ENCODE measurements at places on chromosomes 2 and 18.

DNA sequence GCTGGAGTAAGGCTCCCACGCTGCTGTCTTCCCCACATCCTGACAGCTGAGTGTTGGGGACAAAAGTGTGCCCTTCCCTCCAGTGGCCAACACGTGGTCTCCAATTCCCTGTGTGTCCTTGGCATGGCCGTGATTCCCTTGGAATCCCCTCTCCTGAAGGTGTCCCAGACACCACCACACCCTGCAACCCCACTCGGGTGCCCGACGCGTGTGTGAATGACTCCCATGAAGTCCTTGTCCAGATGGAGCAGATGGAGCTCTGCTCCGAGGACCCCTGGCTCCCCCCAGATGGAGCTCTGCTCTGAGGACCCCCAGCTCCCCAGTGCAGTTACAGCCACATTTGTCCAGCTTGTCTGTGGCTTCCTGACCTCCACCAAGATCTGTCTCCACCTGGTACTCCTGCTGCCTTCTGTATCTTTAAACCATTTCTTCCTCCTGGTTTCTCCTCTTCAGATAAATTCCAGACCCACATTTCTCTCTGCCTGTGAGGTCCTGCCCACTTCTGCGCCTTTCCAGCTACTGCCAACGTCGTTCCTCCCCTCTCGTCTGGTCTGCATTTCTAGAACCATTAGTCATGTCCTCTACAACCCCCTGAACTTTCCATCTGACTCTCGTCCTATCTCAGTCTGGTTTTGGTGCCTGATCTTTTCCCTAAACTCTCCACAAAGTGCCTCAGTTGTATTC lies 86.8 kb upstream of the PXDN start:
- no peak for DNase-seq

DNA sequence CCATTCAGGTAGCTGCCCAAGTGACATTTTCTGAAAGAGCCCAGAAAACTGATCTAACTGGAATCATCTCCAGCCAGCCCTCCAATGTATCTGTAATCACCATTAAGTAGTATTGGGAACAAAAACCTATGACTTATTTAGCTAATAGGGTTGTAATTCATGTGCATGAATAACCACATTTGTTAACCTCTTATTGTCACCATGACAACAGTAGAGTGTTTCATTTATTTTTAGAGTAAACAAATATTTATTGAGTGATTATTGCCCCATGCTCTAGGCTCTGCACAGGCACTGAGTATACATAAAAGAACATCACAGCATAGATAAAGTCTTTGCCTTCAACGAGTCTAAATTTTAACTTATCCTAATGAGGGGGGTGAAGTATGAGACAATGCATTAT lies 265.4 kb upstream of the UBE2E3 start:
- no peak for DNase-seq

DNA sequence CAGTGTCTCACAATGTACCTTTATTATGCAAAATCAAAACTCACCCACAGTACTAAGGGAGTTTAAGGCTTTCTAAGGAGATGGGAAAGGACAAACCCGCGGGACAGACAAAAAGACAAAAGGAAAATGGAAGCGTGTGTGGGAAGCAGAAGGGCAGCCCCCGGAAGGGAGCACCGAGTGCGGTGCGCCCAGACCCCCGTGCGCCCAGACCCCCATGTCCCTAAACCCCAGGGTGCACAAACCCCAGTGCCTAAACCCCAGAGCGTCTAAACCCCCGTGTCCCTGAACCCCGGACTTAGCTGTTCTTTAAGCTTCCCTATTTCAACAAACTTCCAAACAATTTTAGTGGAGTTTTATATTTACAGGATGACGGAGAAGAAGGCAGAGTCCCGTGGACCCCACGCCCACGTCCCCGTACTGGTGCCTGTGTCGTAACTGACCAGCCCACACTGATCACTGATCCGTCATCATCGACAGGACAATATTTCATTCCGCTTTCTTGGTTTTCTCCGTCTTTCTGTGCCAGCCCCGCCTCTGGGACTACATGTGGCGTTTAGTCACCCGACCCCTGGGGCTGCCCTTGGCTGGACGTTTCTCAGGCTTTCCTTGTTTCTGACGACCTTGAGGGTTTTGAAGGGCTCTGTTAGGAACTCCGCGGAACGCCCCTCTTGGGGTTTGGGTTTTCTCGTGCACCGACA lies 76.9 kb downstream of the RTP5 start:
- no peak for DNase-seq

DNA sequence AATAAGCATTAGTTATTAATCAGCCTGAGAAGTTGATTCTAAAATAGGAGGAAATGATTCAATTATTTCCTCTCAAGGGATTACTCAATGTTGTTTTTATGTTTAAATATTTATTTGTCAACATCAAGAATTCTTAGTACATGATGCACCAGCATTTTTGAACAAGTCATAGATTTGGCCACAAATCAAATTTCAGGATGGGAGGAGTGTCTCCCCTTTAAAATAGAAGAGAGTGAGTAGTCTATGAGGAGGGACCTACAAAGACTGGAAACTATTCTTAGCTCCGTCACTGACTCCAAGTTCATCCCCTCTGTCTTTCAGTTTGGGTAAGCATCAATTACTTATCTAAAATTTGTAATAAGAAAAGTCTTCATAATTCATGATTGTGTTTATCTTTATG lies 18.6 kb upstream of the IL18R1 start:
- DNase-seq = no peak

GRCh38 chr18:34697233-34697632 lies 12.9 kb upstream of the DTNA start:
- DNase-seq = no peak

DNA sequence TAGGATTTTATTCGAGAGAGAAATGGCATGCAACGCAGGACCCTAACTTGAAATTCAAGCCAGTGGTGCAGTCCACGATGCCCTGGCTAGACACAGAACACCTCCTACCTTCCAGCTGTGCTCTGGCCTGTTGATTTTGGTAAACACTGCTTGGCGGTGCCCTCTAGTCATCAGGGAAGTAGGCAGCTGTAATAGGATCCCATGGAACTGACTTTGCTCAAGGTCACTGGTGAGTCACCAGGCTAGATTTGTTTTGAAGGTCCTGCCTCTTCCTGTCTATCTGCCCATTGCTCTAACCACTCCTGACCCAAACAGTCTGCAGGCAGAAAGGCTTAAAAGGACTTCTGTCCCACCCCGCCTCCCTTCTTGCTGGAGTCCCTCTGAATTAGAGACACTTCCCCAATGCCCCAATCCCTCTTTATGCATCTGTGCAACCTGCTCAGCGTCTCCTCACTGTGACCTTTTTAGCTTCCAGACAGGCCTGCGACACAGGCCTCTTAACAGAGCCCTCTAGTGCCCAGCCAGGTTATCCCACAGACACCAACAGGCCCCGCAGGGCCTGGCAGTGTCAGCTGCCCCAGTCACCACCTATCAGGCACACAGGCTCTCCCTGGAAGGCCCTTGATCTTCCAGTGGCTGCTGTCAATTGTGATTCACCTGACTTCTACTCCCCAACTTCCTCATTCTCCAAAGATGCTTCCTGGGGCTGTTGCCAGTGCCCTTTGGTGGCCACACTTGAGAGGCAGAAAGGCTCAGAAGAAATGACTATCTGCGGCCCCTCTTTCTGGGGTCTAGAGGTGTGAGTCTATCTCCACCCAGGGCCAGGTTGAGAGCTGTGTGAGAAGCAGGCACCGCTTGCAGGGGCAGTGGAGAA lies 5.2 kb downstream of the TMEM127 start:
- DNase-seq = no peak

DNA sequence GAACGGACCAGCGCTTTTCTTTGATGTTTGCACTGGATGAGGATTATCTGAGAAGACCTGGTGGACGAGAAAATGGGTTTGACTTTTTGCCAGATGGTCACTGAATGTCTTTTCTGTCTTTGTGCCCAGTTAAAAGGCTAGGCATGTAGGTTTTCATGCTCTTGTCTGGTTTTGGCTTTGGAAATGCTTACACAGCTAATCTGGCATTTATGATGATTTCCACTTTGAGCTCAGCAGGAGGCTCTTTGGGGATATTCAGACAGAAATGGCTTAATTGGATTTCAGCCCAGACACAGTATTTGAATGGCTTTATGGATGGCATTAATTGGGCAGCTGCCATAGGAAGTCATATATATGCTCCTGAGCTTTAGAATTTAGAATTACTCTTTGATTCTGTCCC lies 59.6 kb downstream of the NCK2 start:
- no peak for DNase-seq

DNA sequence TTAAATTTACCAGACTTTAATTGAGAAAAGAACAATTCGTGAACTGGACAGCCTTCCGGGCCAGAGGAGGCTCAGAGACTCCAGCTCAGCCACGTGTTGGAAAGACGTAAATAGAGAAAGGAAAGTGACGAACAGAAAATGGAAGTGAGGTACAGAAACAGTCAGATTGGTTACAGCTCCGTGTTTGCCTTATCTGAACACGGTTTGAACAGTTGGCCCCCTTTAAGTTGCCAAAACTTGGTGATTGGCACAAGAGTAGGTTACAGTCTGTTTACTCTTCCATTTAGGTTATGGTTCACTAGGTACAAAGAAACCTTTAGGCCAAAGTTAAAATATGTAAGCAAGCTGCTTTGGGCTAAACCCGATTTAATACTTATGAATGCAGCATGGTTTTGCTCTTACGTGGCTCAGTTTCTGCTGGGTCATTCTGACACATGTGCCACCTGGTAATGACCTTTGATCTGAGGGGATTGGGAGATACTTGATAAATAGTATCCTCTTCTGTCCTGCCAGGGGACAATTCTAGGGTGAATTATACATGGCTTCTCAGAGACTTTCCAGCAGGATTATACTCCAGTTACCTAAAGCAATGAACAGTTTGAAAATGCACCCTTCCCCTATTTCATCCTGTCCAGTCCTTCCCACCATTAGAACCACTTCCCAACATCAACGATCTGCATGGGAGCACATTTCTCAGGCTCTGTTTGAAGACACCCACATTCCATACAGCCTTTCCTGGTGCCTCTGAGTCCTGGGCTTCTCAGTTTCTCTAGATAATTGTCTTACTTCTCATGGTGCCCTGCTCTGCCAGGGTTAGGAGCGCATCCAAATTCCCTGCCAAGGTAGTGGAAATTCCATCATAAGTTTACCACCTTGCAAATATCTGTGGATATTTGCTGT lies 65.1 kb upstream of the TGIF1 start:
- no peak for DNase-seq

DNA sequence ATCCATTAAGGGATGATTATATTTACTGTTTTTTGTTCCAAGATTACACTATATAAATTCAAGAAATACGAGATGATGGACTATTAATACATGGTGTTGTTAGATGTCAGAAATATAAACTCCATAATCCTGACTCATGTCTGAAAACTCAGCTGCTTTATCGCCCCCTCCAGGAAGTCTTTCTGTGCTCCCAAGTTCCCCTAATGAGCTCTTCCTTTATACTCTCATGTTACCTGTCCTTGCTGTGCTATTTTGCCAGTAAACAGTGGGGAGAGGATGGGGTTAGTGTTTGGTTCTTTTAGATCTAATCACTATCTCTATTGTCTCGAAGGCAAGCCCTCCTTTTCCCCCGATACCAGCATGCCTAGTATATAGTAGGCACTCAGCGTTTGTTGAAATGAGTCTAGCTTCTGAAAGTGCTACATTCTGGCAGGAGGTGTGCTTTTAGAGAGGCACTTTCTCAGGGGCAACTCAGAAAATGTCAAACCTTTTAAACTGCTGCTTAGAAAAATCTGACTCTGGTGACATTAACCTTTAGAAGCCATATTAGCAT lies 21.4 kb upstream of the BARD1 start:
- DNase-seq = no peak

DNA sequence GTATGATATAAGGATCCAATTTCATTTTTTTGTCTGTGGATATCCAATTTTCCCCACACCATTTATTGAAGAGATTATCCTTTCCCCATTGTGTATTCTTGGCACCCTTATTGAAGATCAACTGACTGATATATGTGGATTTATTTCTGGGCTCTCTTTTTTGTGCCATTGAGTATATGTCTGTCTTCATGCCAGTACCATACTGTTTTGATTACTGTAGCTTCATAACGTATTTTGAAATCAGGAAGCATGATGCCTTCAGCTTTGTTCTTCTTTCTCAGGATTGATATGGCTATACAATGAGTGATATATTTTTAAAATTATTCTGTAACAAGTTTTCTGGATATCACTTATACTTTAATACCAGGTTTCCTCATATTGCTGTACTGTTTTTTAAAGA lies 58.1 kb upstream of the DLX2 start:
- DNase-seq = no peak

DNA sequence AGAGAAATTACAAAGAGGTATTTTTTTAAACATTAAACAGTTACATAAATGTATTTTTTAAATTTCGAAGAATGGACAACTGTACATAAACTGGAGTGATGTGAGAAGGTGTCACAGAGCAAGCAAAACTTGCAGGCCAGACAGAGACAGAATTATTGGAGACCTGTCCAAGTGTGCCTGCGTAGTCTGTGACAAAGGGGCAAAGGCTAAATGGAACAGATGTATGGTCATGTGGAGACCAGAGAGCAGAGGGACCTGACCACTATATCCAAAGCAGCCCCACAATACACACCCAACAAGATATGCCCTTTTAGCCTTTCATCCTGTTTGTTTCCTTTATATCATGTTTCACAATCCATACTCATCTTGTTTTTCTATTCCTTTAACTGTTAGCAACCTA lies 225.3 kb upstream of the VWC2L start:
- DNase-seq = no peak

DNA sequence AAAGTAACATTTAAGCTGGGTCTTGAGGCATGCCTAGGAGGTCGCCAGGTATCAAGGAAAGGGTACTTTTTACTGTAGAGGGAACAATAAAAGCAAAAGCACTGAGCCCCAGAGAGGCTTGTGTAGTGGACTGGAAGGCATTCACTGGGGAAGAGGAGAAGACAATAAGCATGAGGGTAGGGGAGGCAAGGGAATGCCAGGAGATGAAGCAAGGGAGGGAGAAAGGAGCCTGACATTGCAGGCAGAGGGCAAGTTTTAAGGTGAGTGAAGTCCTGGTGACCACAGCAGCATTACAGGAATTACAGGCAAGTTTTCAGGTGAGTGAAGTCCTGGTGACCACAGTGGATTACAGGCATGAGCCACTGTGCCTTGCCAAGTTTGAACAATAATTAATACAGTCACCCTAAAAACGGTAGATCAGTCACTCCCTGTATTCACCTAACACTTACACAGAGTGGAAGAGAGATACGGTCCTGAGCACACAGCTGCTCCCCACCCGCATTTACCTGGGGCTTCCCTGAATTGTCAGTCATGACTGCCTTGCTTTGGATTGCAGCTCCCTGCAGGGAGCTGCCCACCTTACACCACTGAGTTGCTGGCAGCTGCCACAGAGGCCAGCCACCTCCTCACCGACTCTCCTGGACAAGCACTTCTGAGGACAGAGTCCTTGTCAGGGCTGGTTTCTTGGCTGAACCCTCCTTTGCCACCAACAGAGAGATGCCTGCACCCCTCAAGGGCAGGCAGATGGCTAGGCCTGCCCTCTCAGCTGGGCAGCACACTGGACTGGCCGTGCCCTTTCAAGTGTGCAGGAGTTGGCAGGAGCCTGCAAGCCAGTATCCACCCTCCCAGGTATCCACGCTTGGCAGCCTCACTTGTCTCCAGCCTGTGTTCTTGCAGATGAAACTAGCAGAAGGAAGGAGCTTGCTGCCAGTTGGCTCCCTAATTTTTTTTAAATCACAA lies 153.2 kb upstream of the MSH6 start:
- DNase-seq = no peak

Measured in stimulated activated CD8-positive, alpha-beta memory T cell treated with anti-CD3 and anti-CD28 coated beads, Interleukin-4, amount 100 ng/mL, for 1 hour (primary cell).